ENCODE measurements at places on chromosomes 3 and 15.

DNA sequence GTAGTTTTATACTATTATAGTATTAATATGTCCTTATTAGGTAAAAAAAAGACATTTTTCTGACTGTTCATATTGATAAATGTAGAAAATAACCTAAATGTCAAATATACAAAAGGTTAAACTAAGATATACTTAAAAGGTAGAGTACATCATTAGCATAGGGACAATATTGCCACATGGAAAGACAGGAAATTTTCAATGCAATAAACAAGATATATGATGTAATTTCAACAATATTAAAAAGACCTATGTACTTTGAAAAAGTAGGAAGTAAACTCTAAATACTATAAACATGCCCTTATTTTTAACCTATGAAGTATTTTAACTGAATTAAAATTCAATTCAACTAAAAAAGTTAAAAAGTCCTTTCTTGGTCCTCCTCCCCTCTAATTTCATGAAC is 1.9 kb downstream of the SPG11 start:
- peaks cover 9% of the 10 kb centered on the region for H3K4me1 ChIP-seq
- peaks cover 7% of the 10 kb centered on the region for H3K36me3 ChIP-seq
- H3K27me3 ChIP-seq, result no peaks in the 10 kb centered on the region
- no peak overlapping the region for H3K27ac ChIP-seq
- DNase-seq, result no peak
- H3K4me3 ChIP-seq, result peak overlapping the region; percentile 59

DNA sequence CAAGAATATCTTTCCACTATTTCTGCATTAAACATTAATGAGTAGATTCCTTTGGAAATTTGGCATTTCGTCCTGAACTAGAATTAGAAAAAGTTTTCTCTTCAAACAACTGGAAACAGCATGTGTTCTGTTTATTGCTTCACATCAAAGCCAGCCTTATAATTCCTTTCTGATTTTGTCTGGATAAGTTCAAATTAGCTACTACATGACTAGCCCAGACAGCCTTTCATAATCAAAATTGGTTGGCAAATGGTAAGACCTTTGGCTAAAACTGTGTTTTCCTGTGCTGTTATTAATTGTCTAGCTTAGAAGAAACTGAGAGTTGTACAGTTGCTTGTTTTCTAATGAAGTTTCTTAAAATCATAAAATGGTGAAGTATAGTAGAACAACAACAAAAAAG is 52.7 kb upstream of the P3H2 start:
- H3K4me3 ChIP-seq, result no peak overlapping the region
- H3K4me1 ChIP-seq, result no peaks in the 10 kb centered on the region
- no peaks in the 10 kb centered on the region for H3K36me3 ChIP-seq
- no peak for DNase-seq
- no peak overlapping the region for H3K27ac ChIP-seq

- no peaks in the 10 kb centered on the region for H3K27me3 ChIP-seq
- H3K4me1 ChIP-seq, result no peaks in the 10 kb centered on the region
- H3K27ac ChIP-seq, result no peak overlapping the region
Observed at GRCh38 chr3:188408831-188409230, 254.9 kb downstream of the LPP start.

DNA sequence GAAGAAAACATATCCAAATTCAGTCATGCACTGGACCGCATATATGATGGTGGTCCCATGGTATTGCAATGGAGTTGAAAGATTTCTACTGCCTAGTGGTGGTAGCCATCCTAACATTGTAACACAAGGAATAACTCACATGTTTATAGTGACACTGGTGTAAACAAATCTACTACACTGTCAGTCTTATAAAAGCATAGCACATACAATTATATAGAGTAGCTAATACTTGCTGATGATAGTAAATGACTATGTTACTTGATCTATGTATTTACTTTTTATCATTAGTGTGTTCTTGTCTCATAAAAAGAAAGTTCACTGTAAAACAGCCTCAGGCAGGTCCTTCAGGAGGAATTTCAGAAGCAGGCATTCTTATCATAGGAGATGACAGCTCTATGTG is 96.0 kb upstream of the CDIN1 start:
- no peak overlapping the region for H3K27ac ChIP-seq
- no peaks in the 10 kb centered on the region for H3K36me3 ChIP-seq
- DNase-seq, result no peak

DNA sequence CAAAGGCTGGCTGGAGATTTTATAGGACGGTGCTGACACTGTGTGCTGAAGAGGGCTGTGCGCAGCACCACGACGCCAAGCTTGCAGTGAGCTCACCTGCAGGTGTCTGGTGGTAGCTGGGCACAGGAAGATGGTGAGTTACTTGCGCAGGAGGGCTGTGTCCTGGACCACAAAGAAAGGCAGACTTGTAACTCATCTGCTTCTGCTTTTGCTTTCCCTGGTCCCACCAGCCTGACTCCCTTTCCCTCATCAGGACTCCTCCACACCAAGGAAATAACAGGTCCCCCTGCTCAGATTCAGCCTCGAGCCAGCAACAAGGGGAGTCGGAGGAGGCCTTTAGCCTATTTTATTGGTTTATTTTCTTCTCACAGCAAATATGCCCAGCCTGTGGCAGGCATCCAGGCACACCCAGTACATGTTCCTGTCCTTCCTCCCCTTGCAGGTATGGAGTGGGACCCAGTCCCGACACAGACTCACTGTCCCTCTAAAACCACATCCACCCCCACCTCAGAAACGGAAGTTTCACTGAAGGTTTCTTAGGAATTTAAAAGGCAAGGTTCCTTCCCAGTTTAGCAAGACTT is 35.6 kb upstream of the FLNB start:
- DNase-seq, result no peak
- peak overlapping the region; percentile 22 for H3K4me3 ChIP-seq
- peak overlapping the region; percentile 91 for H3K27ac ChIP-seq

DNA sequence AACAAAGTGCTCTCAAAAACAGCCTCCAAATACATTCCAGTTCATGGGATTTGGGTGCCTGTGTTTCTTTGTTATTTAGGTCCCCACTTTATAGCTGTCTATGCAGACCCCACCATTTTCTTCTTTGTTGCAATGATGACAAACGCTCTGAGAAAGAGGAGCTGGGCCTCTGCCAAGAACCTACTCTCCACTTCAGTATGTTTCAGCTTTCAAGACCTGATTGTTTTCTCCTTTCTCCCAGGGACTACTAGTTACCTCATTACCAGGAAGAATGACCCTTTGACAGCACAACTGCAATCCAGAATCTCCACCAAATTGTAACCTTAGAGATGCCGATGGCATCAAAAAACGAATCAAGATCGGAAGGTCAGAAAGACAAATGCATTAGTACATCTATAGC is 236.8 kb downstream of the MEIS2 start:
- H3K27ac ChIP-seq, result no peak overlapping the region
- H3K4me3 ChIP-seq, result no peak overlapping the region
- H3K4me1 ChIP-seq, result peaks cover 12% of the 10 kb centered on the region
- no peaks in the 10 kb centered on the region for H3K27me3 ChIP-seq
- no peak for DNase-seq

GRCh38 chr3:12420393-12420792 is 63.9 kb upstream of the TSEN2 start:
- no peak for DNase-seq
- no peak overlapping the region for H3K27ac ChIP-seq
- H3K36me3 ChIP-seq, result no peaks in the 10 kb centered on the region
- no peak overlapping the region for H3K4me3 ChIP-seq

- no peaks in the 10 kb centered on the region for H3K27me3 ChIP-seq
- H3K27ac ChIP-seq, result no peak overlapping the region
- H3K4me3 ChIP-seq, result no peak overlapping the region
Observed at GRCh38 chr3:28590860-28591259, 242.2 kb upstream of the AZI2 start.

All from type B pancreatic cell (in vitro differentiated cells).